Effector CD8-positive, alpha-beta T cell (primary cell): ENCODE measurements at places on chromosomes 3 and 15.
A peak's percentile ranks its signal among the peaks of the same experiment; 100 is the strongest.

DNA sequence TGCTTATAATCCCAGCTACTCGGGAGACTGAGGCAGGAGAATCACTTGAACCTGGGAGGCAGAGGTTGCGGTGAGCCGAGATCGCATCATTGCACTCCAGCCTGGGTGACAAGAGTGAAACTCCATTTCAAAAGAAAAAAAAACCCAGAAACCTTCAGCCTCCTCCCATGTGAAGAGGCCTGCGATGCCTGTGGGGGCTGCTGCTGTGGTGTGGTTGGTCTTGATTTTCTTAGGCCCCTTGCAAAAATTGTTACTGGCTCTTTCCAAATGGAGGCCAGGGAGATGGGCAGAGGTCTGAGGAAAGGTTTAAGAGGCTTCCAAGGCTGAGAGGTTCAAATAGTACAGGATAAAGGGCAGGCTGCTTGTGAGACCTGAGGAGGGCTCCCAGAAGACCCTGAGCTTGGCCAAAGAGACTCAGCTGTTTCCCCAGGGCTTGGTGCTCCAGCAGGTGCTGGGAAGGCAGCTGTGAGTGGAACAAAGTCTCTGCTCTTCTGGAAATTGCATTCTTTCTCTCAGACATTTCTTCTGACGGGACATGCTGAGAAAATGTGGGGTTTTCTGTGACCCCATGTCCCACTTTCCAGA is 18.4 kb downstream of the GCSAM start:
- DNase-seq: no peak

DNA sequence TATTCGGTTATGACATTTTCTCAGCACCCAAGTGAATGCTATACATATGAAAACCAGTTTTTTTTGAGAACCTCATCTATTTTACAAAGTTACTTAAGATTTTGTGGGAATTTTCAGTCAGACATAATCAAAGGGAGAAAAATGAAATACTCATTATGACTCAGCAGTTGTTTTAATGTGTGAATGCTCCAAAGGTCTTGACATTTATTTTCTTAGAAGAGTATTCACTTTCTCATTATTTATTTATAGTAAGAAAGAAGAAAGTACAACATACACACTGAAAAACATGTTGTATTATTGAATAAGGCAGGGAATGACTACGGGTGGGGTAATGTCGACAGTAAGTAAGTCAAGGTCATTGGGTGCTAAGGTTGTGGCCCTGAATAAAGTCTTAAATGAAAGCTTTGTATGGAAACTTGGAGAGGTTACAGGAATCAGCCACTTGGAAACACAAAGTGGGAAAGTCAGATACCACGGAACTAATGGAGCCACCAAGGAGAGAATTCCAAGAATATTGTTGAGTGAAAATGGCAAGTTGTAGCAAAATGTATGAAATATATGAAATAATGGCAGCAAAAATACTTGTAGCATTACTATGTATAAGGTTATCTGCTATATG is 844.5 kb downstream of the TBL1XR1 start:
- DNase-seq: no peak

- no peak for DNase-seq
Measured at GRCh38 chr3:87615506-87615905, 339.1 kb upstream of the POU1F1 start.

DNA sequence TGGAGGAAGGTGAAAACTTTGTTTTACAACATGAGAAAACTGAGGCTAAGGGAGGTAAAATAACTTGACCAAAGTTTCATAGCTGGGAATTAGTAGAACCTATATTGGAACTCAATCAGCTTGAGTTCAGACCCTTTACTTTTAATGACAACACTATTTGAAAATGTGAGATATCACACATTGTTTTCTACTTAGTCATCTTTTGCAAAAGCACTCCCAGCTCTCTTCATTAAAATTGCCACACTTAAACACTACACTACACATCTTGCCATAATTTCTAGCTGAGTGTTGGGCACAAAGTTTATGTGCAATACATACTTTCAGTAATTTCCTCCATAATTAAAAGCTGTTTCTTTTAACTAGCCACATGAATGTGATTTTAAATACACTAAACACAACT is 230.4 kb upstream of the DCBLD2 start:
- no peak for DNase-seq

DNA sequence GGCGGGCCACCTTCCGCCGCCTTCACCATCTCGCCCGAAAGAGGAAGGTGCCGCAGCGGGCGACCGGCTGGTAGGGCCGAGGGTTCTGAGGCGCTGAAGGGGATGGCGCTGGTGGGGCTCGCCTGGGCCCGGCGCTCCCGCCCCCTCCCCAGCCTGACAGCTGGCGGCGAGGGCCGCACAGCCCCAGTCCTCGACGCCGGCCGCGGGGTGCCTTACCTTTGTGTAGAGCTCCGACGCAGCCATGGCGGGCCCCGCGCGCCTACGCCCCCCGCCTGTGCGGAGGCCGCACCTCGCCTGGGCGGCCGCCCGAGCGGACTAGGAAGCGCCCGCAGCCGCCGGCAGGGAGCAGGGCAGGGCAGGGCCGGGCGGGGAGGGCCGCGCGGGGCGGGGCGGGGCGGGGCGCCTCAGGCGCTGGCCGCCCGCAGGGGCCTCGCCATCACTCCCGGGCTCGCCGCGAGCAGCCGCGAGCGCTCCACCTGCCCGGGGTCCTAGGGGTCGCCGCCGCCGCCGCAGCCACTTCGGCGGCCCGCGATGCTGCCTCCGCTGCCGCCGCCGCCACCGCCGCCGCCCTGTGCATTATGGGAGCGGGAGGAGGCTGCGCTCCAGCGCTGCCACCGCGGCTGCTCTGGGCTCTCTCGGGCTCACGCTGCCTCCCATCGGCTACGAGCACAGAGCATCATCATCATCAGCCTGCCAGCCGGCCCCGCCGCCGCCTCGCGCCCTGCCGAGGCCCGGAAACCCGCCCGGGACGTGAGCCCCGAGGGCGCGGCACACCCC is at the start of gene MYO5A:
Gene MYO5A (minus strand): TSS at position 317 of the 777 bp plus-strand sequence. CDS start 74 bp downstream, at position 243.
- peak; percentile 49 for DNase-seq

DNA sequence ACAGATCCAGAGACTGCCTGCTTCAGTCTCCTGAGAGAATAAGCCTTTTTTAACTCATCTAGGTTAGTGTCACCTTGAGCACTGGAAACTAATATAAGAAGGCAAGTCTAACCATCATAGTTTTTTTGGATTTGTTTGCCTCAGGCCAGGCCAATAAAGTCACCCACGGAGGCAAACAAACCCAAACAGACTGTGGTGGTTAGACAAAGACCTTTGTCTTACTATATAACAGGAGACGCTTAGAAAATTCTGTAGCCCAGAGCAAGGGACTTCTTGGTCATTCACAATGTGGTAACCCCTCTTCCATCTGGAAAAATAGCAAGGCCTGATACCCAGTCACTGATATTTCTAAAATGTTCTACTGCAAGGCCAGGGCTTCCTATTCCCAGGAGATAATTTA is 45.3 kb upstream of the PPP2R3A start:
- DNase-seq: no peak

DNA sequence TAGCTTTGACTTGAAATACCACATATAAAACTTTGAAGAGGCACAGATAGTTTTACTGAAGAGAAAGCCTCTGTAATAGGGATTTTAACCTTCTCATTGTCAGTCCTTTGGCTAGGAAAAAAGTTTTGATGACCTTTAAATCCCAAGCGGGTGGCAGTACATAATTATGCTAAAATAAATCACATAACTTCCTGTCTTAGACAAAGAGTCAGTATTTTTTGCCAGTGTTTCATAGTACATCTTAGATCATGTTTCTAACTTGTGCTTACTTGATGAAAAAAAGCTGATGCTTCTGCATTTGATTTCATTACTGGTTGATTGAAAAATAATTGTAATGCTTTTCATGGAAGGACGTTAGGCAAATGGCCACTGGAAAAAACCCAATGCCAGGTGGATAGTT is 5.8 kb downstream of the ST3GAL6 start:
- DNase-seq: no peak

- DNase-seq: no peak
Measured at GRCh38 chr3:101163554-101163953, 156.8 kb downstream of the IMPG2 start.

- DNase-seq: no peak
Measured at GRCh38 chr3:52311576-52312119, 4.5 kb upstream of the DNAH1 start.

DNA sequence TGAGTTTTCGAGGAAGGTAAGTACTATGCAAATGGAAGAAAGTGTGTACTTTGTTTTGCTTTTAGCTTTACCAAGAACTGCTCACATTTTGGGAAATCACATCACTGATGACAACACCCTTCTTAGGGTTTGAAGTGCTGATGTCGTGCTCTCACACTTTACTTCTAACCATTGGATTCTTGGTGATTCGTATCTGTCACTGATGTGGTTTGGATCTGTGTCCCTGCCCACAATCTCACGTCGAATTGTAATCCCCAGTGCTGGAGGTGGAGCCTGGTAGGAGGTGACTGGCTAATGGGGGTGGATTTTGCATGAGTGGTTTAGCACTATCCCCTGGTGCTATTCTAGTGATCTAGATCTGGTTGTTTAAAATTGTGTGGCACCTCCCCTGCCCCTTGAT is 75.4 kb upstream of the RGMA start:
- DNase-seq: no peak

DNA sequence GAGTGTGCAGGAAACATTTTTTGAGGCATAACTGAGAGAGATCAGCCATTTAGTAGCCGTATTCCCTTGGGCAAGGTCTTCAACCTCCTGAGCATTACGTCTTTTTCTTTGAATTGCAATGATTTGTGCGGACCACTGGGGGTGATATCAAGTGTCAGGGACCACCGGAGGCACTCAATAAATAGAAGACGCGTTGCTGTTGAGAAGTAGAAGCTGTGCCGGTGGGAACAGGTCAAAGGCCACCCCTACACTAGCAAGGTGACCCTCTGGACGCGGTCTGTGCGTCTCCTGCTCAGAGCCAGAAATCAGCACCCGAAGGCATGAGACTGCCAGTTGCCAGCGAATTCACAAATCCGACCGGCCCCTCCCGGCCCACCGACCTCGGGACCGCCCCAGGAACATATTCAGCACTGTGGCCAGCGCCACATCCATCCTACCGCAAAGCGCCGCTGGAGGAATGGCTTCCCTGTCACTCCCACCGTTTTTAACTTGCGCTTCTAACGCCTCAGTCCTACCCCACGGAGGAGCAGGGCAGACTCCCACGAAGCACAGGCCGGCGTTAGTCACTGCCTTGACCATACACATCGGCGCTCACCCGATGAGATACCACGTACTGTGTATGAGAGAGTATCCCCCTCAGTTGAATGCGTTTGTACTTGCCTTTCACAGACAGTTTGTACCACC is 1.4 kb upstream of the GHSR start:
- no peak for DNase-seq

GRCh38 chr3:9859530-9860025 is 15.8 kb upstream of the RPUSD3 start:
- DNase-seq: no peak

DNA sequence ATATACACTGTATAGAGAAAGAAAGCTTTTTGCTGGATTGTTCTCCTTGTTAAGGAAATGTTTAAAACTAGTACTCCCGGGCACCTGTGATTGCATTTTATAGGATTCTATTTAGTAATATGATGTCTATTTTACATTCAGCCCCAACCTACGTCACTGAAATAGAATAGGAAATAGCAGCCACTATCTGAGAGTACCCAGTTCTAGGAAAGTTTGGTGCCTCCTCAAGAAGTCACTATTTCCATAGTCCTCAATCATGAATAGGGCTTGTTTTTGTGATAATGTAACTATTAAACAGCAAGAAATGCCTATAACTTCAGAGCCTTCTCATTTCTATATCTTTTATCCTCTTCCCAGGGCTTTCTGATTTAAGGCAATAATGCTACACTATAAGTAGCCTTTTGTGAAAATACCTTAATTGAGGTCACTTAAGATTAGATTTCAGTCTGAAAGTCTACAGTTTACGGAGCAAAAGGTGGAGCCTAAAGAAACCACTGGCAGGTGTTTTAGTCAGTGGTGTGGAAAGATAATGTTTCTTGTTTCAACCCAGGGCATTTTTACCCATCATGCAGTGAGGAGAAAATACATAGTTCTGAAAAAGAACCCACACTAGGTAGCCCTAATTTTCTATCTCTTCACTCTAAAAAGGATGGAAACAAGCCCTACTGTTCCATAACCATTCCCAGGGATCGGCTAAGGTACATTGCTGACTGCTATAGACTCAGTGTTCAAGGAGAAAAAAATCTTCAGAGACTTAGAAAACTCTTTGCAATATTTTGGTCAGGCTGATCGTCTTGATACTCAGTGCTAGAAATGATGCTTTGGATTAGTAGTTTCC is 38.7 kb downstream of the TIGIT start:
- DNase-seq: no peak

DNA sequence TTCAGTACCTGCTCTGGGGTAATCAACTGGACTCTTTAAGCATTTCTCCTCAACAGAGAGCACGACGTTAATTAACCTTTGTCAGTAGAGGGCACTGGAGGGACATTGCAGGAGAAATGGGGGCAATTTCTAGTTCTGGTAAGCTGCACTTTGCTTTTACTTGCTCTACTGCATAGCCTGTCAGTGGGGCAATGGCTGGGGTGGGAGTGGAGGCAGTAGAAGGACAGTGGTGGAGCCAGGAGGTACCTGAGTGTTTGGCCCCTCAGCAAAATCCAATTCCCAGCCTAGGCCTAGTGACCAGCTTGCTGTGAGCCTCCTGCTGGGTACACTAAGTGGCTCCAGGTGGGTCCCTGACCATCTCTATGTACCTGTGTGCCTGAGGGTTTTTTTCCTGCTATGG is 18.3 kb upstream of the MED12L start:
- DNase-seq: no peak

DNA sequence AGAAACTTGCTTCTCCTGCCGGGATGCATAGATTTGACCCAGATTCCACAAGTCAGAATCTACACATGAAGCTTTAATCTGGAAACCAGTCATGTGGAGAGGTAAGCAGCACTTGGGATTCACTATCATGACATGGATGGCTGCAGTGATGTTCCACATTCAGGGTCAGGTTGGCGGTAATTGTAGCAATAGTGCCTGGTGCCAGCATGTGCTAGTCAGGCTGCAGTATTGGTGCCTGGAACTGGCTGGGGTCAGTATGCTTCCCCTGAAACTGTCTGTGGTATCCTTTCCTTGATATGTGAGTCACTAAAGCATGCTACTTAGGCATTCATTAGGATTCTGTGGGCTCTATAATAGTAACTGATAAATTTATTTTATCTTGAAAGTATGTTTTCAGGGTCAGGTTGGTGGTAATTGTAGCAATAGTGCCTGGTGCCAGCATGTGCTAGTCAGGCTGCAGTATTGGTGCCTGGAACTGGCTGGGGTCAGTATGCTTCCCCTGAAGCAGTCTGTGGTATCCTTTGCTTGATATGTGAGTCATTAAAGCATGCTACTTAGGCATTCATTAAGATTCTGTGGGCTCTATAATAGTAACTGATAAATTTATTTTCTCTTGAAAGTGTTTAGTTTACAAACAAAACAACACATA is 1439.2 kb downstream of the ZPLD1 start:
- DNase-seq: no peak

DNA sequence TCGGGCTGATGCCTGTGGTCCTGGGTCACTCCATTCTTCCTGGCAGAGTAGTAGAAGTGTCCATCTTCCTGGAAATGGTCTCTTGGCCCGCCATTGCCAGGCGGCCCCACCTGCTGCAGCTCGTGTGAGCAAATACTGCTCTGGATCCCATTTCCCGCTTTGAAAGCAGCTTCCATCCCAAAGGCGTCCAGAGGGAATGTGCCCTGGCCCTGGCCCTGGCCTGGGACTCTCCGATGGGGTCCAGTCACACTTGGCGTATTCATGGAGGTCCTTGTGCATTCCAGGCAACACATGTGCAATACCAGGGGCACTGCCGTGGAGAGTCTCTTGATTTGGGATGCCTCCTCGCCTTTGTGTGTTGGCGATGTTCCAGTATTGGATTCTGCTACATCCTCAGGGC is 111.1 kb downstream of the SNRPN start:
- no peak for DNase-seq

- no peak for DNase-seq
Measured at GRCh38 chr3:170383567-170383966, 26.1 kb downstream of the SKIL start.
